ENCODE measurements at places on chromosomes 6 and 20.
A peak's percentile ranks its signal among the peaks of the same experiment; 100 is the strongest.

- DNase-seq = no peak
These were observed 65.9 kb downstream of the VEGFA start for GRCh38 chr6:43835872-43836419.

GRCh38 chr6:36368921-36369865, 18.3 kb downstream of the ETV7 start:
- DNase-seq = peak; percentile 80

DNA sequence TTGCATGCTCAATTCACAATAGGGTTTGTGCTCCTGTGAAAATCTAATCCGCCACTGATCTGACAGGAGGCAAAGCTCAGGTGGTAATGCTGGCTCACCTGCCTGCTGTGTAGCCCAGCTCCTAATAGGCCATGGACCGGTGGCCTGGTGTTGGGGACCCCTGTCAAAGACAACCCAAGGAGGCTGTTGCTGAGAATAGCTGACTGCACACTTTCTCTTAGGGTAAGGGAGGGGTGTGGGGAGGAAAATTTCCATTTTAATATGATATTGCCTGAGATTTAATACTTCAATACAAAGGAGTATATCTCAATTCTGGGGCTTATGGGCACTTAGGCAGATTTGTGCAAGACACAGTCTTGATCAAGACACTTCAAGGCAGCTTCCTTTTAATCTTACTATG, 105.8 kb downstream of the ALDH8A1 start:
- no peak for DNase-seq

DNA sequence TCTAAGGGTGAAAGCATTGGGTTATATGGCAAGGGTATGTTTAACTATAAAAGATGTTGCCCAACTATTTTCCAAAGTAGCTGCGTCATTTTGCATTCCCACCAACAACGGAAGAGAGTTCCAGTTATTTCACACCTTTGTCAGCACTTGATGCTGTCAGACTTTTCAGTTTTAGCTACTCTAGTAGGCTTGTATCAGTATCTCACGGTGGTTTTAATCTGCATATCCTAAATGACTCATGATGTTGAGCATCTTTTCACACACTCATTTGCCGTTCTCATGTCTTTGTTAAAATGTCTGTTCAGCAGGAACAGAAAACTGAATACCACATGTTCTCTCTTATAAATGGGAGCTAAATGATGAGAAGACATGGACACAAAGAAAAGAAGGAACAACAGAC, 122.3 kb downstream of the RNASET2 start:
- DNase-seq = no peak

- DNase-seq = no peak
These were observed 423.2 kb upstream of the JARID2 start for GRCh38 chr6:14822679-14823078.

DNA sequence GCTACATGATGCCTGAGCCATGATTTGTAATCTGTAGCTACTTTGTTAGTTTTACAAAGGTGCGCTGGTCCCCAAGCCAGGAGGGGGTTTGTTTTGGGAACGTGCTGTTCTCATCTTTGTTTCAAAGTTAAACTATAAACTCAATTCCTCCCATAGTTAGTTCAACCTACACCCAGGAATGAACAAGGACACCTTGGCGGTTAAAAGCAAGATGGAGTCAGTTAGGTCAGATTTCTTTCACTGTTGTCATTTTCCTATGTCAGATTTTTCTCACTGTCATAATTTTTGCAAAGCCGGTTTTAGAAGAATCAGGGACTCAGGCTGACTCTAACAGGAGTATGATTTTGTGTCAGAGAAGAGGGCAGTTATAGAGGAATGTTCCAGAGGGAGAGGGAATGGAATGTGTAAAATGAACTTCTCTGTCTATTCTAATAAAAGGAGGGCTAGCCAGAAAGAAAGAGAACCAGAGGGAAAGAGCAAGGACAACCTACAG, 2.3 kb upstream of the GMPR start:
- DNase-seq = no peak

- peak; percentile 59 for DNase-seq
These were observed 4.7 kb downstream of the ADA start for GRCh38 chr20:44646641-44647274.

DNA sequence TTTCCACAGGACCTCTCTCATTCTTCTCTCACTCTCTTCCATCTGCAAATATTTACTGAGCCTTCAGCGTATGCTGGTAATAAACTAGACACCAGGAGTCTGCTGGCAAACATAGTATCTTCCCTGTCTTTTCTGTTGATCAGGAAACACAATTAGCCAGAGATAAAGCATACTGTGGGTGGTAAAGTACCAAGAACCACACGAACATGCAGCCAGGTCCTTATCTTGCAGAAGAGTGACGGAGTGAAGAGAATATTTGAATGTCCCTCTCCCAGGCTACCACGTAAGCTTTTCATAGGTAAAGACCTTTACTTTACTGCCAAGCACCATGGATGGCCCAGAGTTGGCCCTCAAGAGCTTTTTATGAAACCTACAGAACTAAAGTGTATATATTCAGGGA, 13.3 kb downstream of the FHL5 start:
- no peak for DNase-seq

- no peak for DNase-seq
These were observed 41.1 kb downstream of the FOXP4 start for GRCh38 chr6:41587131-41587879.

DNA sequence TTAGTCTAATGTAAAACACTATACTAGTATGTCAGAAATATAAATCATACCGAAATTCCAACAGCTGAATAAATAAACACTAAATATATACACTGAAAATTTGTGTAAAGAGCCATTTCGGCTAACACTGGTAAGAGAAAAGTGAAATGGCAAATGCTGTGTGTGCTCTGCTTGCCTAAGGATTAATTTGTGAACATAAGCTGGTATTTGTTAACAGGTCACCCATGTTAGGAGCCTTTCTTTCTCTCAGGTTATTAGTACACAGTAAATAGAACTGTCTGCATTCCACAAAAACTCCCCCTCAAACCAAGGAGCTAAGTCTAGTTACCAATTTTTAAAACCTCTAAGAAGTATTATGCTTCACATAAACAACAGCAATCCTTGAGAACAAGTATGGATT, 27.0 kb downstream of the ELOVL5 start:
- DNase-seq = no peak
